MM.1S (cell line): ENCODE measurements at places on chromosomes 2 and 18.

GRCh38 chr2:200136655-200137054 is 169.8 kb upstream of the SPATS2L start:
- DNase-seq, result no peak

DNA sequence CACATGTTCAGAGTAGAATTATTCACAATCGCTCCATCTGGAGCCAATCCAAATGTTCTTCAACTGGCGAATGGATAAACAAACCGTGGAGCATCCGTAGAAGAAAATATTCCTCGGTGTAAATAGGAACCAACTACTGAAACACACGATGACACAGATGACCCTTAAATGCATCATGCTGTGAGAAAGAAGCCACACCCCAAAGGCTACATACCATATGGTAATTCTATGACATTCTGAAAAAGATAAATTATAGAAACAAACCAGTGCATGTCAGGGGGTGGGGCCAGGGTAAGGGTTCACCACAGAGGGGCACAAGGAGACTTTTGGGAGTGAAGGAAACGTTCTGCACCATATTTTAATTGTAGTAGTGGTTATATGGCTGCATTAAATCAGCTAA is 312.2 kb upstream of the SMIM21 start:
- DNase-seq, result no peak

GRCh38 chr2:163155279-163155883 is 316.8 kb upstream of the KCNH7 start:
- peak; percentile 51 for DNase-seq

- no peak for DNase-seq
These were observed 25.6 kb upstream of the CERS6 start for GRCh38 chr2:168430431-168430830.

GRCh38 chr2:126699018-126699417 is 43.1 kb downstream of the GYPC start:
- no peak for DNase-seq

DNA sequence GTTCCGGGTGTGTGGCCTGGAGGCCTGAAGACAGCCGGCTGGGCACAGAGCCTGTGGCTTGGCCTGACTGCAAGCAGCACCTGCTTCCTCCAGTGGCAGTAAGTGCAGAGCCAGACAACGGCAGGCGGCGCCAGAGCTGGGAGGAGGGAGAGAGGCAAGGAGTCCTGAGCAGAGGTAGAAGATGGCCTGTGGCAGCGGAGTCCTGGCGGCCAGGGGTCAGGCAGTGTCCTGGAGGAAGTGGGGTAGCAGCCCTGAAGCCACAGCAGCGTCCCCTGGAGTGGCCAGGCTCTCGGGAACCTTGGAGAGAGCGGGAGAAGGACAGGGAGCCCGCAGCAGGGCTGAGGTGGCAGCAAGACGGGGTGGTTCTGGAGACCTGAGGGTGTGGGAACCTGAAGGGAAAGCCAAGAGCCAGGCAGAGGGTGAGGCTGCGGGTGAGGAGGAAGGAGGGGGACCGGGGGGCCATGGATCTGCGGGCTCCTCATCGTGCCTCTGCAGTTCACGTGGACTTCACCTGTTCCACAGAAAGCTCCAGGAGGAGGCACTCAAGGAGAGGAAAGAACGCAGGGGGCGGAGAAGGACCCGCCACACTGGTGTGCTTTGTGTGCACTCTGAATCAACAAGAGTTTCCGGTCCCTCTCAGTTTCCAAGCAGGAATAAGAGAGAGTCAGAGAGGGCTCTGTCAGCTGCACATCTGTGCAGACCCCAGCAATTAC is 85.9 kb downstream of the USP40 start:
- DNase-seq, result no peak

- DNase-seq, result no peak
These were observed 521.3 kb downstream of the METTL4 start for GRCh38 chr18:2049986-2050385.

- no peak for DNase-seq
These were observed 228.2 kb downstream of the NEDD4L start for GRCh38 chr18:58272209-58272608.

DNA sequence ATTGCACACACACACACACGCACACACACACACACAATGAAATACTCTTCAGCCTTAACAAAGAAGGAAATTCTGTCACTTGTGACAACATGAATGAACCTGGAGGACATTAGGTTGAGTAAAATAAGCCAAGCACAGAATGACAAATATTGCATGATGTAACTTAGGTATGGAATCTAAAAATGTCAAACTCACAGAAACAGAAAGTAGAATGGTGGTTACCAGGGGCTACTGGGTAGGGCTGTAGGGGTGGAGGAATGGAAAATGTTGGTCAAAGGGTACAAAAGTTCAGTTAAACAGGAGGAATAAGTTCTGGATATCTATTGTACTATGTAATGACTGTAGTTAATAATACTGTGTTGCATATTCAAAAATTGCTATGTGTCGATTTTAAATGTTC is 29.5 kb downstream of the SCN2A start:
- peak; percentile 26 for DNase-seq

- no peak for DNase-seq
These were observed 123.9 kb downstream of the MGAT5 start for GRCh38 chr2:134377730-134378129.

DNA sequence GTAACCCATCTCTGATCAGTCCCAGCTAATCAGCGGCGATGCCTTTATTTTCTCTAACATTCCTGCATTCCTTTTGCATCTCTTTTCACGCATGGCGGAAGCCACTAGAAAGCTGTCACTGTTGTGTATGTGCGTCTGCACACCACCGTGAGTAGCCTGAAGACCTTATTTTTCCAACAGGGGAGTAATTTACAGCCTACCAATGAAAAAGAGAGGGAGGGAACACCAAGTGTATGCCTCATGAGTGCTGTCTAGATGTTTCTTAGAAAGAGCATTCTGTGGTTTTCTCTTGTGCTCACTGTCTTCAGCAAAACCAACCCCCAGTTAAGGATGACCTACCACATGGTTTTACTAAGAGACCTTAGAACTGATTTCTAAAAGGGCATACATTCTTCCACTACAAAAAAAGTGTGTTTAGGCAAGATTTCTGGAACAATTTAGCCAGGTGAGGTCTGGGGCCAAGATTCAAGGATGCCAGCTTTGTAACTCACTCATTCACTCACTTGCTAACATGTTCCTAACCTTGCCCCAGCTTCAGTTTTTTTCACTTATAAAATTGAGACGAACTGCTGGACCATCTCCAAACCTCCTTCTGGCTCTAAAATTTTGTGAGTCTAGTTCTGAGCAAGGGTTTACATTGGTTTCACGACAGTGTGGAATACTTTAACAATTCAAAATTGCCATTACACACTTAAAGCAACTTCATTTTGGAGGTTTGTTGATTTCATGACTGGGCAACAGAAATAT is 51.4 kb downstream of the BCL2 start:
- no peak for DNase-seq

DNA sequence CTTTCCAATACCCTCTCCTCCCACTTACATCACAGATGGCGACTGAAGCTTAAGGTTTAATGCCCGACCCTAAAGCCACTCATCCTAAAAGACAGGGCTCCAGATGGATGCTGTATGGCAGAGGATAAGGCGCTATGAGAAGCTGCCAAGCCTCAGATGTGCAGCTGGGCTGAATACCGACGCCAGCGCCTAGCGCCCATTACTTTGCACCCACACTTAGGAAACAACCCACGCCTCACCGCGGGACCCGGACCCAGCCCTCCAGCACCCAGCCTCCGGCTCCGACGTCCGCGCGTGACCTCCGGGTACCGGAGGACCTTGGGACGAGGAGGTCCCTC is 335 bp downstream of the TRAK2 start:
- no peak for DNase-seq

GRCh38 chr2:161424891-161425727 is 9.0 kb downstream of the TBR1 start:
- no peak for DNase-seq

DNA sequence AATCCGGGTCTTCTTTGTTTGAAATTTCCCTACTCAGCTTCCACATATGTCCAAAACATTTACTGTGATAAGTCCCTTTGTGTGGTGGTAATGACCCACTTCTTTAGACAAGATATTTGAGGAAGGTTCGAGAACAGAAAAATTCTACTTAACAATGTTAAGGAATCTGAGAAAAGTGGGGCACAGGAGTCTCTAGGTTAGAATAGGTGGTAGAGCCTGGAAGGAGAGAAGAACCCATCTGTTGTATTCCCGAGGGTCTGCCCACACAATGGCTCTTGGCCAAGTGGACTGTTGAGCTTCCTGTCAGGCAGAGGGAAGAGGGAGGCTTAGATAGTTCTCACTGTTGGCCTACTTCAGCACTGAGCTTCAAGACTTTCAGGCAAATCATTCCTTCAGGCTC is 4.3 kb downstream of the IGFBP2 start:
- no peak for DNase-seq

DNA sequence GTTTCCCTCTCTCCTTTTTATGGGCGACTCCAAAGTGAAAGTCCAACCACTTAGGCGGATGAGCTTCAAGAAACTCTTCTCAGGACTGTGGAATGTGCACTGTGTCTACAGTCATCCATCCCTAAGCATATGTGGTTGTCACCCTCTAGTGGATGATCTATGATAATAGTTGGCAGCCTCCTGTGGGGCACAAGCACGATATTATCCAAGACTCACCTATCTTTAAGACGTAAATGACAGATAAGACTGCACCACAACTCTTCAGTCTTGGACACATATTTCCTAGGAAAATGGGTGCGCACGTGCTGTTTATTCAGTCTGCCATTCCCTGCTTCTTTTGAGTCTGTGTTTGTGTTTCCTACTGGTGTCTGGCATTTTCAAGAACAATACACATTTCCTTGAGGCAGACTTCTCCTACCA is 145.5 kb upstream of the CTAGE1 start:
- peak; percentile 67 for DNase-seq

DNA sequence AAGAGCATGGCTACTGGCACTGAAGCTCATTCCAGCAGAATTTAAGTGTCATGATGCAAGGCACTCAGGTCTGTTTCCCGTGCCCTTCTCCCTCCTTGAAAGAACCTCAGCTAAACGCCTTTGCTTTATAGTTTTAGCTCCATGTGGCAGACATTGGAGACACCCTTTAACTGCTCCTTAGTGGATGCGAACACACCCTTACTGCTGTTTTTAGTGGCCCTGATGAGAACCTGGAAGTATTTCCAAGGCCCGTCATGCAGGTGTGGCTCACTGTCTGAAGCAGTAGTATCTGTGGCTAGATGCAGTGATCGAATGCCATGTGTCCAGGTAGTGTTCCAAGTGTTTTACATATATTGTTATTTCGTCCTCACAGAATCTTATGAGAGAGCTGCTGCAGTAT is 28.3 kb downstream of the KIF5C start:
- no peak for DNase-seq

DNA sequence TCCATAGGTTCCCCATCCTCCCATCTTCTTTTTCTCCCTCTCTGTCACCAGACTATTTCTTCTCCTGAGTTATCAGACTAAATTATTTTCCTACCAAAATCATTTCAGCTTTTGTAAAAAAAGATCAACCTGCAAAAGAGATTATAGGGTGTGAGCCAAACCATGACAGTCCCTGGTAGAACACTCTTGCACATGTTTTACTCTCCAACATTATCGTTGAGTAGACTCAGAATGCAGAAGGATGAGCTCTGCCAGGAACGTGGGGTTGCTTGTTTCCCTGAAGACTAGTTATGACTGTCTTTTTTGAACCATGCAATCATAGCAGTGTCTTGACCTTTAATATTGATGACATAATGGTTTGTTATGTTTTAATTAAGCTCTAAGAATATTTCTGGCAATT is 360.1 kb upstream of the VWC2L start:
- no peak for DNase-seq

- DNase-seq, result no peak
These were observed 160.4 kb downstream of the GULP1 start for GRCh38 chr2:188452084-188452483.

DNA sequence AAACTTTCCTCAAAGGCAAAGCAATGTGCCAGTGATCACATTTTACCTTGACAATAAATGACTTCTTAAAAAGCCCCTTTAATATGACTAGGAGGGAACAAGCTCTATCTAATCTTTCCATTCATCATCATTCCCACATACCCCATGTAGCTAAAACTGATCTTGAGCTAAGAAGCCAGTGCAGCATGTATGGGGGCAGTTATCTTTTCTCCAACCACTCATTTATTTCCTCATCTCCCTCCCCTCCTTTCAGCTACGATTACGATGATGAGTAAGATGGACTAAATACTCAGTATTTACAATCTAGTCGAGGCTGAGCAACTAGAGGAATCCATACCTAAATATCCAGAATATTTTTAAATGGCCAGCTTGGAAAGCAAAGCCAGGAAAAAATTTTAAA is 35.5 kb downstream of the PNO1 start:
- no peak for DNase-seq

DNA sequence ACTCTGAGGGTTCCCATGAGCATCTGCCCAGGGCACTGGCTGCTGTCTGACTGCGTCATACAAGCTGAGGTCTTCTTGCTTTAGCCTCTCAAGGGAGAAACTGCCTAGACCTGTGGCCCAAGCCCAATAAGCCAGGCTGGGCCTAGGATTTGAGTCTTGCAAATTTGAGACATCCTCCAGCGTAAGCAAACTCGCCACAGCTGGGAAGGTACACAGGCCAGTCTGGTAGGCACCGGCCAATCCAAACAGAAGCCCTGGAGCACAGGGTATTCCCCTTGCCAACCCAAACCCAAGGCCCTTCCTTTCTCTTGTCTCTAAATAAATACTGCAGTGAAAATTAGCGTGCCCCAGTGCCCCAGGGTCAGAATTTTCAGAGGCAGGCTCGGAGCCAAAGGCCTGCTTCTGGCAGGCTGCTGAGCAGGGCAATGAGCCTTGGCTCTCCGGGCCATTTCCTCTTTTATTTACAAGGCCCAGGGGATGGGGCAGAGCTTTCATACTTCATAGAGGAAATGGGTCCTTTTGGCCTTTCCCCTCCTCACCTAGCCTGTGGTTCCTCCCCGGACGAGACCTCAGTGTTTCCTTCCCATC is 33.3 kb downstream of the POLR1A start:
- peak; percentile 47 for DNase-seq

DNA sequence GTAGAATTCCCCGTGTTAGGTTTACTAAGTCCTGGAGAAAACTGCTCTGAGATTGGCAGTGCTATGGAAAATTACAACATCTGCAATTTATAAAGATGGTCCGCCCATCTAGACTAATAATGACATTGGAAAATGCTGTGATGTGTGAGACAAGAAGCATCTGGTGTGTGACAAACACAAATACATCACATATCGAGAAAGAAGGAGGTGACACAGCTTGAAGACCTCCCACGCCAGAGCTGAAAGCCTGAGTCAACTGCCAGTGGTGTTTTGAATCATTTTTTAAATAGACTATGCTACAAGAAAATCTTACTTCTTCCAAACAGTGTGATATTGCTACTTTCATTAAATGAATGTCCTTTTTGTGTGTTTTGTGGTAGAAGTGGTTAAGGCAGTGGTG is 8.6 kb upstream of the ANO7 start:
- DNase-seq, result no peak

GRCh38 chr2:22907330-22907729 is 477.6 kb upstream of the KLHL29 start:
- DNase-seq, result peak; percentile 4

GRCh38 chr2:241901500-241902351 is 32.2 kb downstream of the RTP5 start:
- no peak for DNase-seq

DNA sequence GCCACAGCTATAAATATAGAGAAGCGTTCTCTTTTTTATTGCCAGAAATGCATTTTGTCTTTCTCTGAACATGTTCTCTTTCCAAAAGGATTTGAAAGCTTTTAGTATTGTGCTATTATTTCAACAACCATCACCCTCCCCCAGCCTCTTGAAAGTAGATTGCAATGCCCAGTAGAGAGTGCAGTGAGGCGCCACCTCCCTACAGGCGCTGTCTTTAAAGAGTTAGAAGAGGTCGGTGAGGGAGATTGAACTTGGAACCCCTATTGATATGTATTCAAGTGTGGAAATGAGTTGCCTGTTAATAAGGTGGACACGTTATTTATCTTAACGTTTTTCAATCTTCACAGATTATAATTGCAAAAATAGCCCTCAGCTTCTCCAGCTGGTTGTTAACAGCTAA is 360.3 kb downstream of the LRP1B start:
- no peak for DNase-seq
